ENCODE measurements at places on chromosomes 4 and X. TPM values are rescaled to one million over a fixed set of nuclear protein-coding genes. Genes with fewer than 3 reads are reported as not detected.

NDST3 gene
- total RNA-seq: not detected

KIAA1210 gene
- total RNA-seq: not detected

ERCC6L gene
- 0.41 TPM for total RNA-seq

IL15 gene
- total RNA-seq: 9.3 TPM

ASB5 gene
- not detected for total RNA-seq

TMSB4X gene
- total RNA-seq: 3,886 TPM

PRR32 gene
- not detected for total RNA-seq

SLC25A31 gene
- total RNA-seq: not detected

TLR3 gene
- total RNA-seq: 5.7 TPM

HTRA3 gene
- total RNA-seq: 52.6 TPM

AWAT1 gene
- not detected for total RNA-seq

NOCT gene
- total RNA-seq: 9.6 TPM

NLGN4X gene
- total RNA-seq: 2.7 TPM

FRMD7 gene
- 0.27 TPM for total RNA-seq

GRCh38 chrX:79140731-79141130 is 3.8 kb upstream of the GPR174 start:
- no peak for DNase-seq

DNA sequence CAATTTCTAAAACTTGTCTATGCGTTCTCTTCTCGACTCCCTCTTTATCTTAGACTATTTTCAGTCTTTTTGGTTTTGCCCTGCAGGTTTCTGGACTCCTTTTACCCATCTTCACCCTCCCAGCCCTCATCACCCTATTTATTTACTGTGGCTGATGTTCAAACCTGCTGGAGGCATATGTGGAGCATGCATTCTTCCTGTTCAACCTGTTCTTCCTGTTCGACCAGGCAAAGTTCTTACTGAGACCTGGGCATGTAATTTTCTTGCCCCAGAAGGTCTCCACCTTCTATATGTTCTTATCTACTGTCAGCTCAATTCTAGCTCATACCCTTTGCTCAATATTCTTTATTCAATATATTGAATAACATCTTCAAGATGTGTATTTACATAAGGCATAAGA is 69.4 kb upstream of the AGA start:
- no peak for DNase-seq

- no peak for DNase-seq
Observed at GRCh38 chr4:187321711-187322110, 598.1 kb upstream of the FAT1 start.

- DNase-seq: no peak
Observed at GRCh38 chr4:99998062-99998867, 48.2 kb upstream of the H2AZ1 start.

DNA sequence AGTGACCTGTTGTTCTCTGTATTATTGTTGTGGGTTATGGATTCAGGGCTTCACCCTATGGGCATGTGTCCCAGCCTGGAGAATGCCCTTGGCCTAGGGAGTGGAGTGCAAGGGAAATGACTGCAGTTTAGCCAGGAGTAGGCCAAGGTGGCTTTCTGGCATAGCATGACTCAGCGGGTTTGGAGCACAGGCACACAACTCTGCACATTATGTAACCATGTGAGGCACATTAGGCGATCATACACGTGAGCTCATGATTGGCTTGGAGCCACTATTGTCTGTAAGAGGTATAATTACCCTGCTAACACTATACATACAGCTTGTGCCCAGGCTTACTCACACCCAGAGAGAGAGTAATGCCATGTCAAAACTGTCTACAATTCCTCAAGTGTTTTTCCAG is 35.1 kb upstream of the TACR3 start:
- DNase-seq: no peak

GRCh38 chr4:162523171-162523570 is 359.4 kb upstream of the FSTL5 start:
- DNase-seq: no peak

DNA sequence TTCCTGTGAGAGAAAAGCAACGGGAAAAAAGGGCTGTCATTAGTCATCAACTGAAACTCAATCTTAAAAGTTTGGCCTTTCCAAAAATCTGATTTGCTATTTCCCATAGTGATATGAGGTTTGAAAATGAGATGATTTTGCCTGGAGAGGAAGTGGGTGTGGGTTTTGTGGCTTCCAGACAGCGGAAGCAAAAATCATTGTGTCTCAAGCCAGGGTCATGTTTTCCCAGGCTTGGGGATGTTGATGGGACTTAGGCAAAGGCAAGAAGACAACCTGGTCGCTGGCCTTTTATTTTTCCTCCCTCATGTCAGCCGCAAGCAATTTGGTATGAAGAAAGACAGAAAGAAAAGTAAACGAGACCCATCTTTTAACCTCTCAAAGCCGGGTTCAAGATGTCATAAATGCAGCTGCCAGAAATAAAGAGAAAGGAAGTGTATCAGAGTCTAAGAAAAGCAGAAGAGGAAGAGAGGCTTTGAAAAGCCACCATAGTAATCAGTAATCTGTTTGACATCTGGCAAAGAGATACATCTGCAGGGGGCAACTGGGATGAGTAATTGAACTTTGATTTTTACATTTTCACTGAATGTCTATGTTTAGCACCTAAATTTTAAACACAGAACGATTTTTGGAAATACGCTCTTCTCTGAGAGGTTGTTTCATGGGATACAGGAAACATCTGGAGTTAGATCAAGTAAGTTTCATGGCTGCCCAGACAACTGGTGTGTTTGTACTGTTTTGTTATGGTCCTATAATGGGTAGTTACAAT is 521.6 kb upstream of the SLIT2 start:
- DNase-seq: no peak

DNA sequence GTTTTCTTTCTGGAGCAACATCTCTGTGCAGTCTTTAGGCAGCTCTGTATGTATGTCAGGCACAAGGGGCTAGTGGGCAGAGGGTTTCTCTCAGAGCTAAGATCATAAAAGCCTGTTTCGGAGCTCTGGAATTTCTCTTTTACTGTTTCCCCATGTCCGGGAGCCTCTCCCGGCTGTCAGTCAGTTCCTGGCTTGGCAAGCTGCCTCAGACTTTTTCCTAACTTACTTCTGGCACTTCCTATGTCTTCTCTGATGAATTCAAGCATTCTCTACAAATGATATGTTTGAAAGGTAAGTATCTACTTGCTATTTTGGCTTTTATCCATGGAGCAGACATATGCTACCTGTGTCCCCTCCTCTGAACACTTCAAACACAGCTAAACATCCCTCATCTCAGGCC is 129.3 kb upstream of the PGRMC2 start:
- DNase-seq: no peak

GRCh38 chr4:139686130-139686529 is 20.5 kb downstream of the MGST2 start:
- no peak for DNase-seq

GRCh38 chrX:12955882-12956703 is 18.8 kb upstream of the TMSB4X start:
- no peak for DNase-seq

- DNase-seq: no peak
Observed at GRCh38 chrX:110045421-110045820, 42.5 kb downstream of the TMEM164 start.

DNA sequence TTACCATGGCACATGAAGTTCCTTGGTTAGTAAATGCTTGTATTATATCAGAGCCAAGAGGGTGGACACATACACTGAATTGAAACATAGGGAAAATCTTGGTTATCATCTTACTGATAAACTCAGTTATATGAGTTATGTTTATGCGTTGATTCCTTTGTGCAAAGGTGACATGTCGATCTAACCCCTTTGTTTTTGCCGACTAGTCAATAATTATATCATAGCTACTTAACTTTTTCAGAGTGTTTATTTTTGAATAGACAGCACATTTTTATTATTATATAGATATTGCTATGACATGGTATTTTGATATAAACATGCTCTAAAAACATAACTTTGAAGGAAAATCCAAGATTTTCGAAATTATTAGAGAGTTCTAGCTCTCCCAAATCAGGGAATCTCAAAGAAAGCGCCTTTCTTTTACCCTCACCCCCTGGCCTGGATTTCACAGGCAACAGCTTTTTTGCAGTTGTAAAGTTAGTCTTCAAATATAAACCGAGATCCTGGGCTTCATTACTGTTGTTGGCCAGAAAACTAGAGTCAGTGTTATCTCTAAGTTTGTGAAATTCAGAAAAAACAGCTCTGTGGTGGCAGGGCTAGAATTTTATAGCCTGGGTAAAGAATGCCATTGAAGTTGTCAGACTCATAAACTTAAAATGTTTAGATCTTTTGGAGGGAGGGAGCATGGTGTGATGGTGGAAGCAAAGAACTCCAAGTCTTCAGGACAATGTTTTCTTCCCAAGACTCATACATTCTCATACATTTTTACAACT is 45.8 kb upstream of the PITX2 start:
- DNase-seq: no peak

DNA sequence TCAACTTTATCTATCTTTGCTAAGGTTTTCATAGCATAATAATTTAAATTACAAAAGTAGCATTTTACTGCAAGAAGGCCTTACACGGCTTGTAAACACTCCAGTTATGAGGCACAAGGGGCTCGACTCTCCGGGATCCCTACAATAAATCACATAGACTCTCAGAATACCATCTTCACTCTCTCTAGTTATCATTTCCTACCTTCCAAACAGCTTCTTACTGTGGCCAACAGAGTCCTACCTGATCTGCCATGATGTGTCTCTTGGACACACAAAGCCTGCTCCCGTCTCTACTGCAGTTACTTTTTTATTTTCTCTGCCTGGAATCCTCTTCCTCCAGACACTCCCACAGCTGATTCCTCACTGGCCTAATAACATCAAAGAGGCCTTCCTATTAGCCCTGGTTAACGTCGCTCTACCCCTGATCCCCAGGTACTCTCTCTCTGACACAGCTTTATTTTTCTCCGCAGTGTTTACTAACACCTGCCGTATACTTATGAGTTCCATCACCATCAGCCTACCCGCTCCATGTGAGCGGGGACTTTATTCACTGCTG is 559.6 kb upstream of the DIPK2B start:
- no peak for DNase-seq

GRCh38 chr4:187602339-187603092 is 393.1 kb upstream of the ZFP42 start:
- no peak for DNase-seq

- no peak for DNase-seq
Observed at GRCh38 chr4:113556382-113557134, 205.0 kb downstream of the CAMK2D start.

DNA sequence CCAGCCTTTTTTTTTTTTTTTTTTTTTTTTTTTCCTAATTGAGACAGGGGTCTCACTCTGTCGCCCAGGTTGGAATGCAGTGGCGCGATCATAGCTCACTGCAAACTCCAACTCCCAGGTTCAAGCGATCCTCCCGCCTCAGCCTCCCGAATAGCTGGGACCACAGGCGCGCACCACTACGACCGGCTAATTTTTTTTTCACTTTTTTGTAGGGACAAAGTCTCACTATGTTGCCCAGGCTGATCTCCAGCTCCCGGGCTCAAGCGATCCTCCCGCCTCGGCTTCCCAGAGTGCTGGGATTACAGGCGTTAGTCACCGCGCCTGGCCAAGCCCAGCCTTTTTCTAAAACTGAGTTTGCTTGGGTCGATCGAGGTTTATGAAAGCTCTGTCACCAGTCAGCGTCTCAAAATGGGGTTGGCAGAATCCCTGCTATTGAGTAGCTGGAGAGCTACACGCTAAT is 1.3 kb upstream of the OTUD5 start:
- DNase-seq: peak; percentile 19

All from thoracic aorta (tissue), 2 donors.